ENCODE measurements at places on chromosomes 6 and 20.

DNA sequence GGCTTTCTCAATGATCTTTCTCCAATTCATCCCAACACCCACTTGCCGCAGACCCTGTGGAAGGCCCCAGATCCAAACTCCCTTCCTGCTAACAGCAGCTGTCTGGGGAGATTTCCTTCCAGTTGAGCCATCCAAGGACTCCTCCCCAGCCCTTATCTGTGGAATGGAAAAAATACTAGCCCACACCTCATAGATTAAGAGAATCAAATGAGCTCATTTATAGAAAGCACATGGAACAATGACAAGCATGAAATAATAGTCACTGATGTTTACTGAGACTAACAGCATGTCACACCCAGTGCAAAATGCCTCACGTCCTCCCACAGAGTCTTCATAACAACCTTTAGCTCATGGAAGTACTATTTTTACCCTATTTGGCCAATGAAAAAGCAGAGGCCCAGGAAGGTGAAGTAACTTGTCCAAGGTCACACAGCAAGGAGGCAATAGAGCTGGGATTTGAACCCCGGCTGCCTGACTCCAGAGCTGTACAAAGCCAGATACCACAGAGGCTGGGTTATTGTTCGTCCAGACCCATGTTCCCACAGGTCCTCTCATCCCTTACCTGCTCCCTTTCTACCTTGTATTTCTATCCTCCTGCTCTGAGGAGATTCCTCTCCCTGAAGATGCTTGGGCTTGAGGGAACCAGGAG is 23.4 kb upstream of the PTGIS start:
- DNase-seq = no peak

GRCh38 chr20:8399947-8400346 is 267.9 kb downstream of the PLCB1 start:
- DNase-seq = no peak

- DNase-seq = no peak
Measured at GRCh38 chr6:105911106-105911629, 175.0 kb upstream of the PRDM1 start.

DNA sequence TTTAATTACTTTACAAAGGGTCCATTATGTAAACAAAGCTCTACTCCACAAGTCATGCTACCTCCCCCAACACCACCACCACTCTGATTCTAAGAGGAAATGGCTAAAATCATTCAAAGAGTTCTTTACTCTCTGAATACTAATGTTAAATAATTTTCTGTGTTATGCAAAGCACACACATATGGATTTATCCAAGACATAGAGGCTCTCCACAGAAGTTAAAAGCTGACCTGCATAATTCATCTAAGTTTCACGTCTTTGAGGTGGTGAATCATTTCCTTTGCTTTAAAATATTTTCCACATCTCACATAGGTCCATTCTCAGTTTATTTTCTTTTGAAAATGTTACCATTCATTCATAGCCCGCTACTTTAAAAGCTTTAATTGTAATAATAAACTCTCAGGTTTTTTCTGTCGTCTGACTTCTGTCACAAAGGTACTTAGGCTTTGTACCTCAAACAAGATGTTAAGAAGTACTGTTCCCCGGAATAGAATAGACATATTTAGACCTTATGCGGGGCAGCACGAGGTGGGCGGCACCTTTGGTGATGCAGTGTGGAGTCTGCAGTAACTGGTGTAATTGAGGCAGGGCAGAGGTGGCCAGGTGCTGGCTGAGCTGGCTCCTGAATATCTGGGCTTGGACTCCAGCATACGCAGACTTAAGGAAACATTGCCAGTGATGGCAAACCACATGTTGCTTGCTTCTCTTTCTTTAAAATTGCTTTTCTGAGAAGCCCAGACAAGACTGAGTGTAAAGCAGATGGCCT is 55.8 kb downstream of the KIF6 start:
- DNase-seq = no peak

- DNase-seq = no peak
Measured at GRCh38 chr6:44060612-44061374, 66.5 kb downstream of the MRPL14 start.

DNA sequence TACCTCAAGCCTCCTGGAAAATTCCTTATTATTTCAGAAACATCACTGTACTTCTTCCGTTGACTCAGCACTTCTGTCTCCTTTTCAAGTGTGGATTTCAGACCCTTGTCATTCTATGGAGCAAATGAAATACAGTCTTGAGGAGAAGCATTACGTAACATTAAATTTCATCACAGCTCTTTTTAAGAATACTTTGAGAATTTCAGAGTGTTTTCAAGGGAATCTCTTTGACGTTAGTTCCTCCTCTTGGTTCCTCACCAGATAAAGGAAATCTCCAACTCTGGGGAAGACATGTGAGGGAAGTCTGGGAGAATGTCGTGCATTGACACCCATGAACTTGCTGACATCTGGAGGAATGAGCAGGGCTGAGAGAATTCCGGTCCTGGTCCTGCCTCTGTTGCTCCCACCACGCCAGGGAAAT is 32.3 kb downstream of the UST start:
- DNase-seq = no peak

DNA sequence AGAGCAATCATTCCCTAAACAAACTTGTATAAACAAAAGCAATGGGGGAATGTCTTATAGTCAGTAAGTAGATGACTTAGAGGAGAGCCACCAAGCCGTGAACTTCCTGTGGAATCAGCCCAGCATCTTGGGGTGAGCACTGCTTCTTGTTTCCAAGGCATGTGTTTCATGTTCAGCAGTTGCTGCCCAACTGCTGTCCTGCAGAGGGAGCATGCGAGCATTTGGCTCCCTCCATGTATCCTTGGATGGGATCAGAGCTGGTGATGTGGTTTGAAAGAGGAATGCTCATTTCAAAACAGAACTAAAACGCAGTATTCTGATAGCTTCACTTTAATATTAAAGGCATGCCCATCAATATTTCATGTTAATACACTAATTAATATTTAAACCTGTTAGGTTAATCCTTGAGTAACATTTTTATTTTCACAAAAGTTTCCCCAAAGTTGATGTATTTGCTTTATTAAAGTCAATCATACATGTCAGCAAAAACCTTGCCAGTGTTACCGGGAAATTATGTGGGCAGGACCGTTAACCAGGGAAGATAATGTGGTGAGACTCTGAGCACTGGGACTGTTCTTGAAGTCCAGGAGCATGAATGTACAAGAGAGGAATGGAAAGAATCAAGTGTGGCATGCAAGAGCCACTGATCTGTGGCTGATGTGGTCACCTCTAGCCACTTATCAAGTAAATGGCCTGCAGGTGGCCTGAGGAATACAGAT is 172.1 kb upstream of the GGTLC1 start:
- DNase-seq = no peak

- DNase-seq = no peak
Measured at GRCh38 chr20:46520976-46521579, 7.7 kb upstream of the ZNF334 start.

- no peak for DNase-seq
Measured at GRCh38 chr6:150235218-150235617, 92.4 kb downstream of the PPP1R14C start.

- DNase-seq = no peak
Measured at GRCh38 chr6:42436825-42437224, 14.9 kb downstream of the TRERF1 start.

- no peak for DNase-seq
Measured at GRCh38 chr20:57277398-57278105, 11.1 kb upstream of the BMP7 start.

DNA sequence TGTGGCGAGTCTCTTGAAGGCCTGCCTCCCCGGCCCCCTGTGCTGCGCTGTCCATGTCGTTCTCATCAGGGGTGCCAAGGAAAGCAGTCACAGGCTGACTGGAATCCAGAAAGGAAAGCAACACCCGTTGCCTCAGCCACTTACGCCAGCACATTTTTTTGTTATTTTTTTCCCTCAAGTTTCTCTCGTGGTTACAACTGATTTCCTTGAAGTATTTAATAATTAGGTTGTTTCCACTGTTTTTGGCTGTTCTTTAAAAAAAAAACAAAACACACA is 17.9 kb upstream of the SLC22A1 start:
- no peak for DNase-seq

- DNase-seq = no peak
Measured at GRCh38 chr6:25750906-25751305, 3.6 kb upstream of the SLC17A4 start.

GRCh38 chr6:21051777-21052176 is 517.5 kb downstream of the CDKAL1 start:
- DNase-seq = no peak

- no peak for DNase-seq
Measured at GRCh38 chr6:4550227-4550597, 226.0 kb upstream of the CDYL start.

DNA sequence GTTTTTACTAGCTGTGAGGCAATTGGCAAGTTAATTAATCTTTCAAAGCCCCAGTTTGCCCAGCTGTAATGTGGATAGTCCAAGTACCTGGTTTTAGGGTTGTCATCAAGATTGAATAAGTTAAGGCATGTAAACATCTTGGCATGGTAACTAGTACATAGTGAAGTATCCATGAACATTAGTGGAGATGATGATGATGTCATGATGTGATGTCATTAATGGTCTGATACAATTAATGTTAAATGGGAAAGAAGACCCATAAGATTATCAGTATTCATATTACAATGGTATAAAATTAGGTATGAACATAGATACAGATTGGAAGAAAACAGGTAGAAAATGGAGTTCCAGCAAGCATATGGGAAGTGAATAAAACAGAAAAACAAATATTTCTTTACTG is 5.3 kb downstream of the EPB41L1 start:
- no peak for DNase-seq

DNA sequence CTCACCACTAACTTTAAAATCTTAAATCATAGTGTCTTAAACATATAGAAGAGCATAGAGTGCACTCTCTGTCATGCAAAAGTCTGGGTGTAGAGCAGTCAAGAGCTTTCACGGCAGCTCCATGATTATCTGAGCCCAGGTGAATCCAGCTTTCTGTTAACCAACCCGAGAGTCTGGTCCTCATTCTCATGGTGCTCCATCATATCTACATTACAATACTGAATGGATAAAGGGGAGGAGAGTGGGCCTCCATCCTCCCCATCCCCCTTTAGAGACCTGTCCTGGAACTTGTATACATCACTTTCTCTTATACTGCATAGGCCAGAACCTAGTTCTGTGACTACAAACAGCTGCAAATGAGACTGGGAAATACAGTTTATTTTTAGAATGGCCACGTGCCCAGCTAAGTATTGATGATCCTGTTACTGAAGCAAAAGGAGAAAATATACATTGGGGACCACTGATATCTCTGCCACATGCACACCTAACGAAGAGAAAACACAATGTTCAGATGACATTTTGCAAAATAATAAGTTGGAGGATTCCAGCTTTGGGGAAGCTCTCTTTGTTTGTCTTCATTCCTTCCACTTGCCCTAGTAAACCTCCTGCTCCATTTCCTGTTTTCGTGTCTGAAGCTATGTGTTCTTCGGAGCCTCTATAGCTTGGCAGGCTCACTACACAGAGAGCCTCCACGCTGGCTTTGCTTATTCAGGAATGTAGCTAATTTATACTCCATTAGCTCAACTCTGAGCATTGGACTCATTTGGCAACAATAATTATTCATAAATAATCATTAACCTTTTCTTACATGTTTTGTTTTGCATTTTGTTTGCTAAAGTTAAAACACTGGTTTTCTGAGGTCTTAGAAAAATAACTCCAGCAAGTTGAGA is 110.1 kb downstream of the IYD start:
- DNase-seq = no peak

- DNase-seq = no peak
Measured at GRCh38 chr20:4435225-4435624, 286.5 kb upstream of the PRND start.

- DNase-seq = no peak
Measured at GRCh38 chr6:91718198-91718597, 1131.3 kb upstream of the MAP3K7 start.

GRCh38 chr6:168413018-168413720 is 27.8 kb upstream of the SMOC2 start:
- no peak for DNase-seq

DNA sequence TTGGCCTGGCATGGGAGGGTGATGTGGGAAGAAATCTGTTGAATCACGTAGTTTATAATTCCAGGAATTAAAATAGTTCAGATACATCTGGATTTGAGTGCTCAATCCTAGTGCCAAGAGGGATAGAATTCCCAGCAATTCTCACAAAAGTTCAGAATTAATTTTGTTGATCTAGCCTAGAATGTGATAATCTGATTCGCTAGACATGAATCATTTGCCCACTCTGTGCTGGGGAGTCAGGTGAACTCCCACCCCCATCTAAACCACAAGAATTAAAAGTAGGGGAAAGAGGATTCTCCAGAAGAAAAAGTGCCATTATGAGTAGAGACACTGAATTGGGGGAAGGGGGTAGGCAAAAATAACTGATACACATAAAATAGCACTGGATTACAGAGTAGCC is 85.0 kb downstream of the LIN28B start:
- DNase-seq = no peak

GRCh38 chr6:96626759-96627364 is 63.9 kb downstream of the FHL5 start:
- DNase-seq = no peak

- no peak for DNase-seq
Measured at GRCh38 chr20:50314678-50315335, 124.2 kb downstream of the CEBPB start.

DNA sequence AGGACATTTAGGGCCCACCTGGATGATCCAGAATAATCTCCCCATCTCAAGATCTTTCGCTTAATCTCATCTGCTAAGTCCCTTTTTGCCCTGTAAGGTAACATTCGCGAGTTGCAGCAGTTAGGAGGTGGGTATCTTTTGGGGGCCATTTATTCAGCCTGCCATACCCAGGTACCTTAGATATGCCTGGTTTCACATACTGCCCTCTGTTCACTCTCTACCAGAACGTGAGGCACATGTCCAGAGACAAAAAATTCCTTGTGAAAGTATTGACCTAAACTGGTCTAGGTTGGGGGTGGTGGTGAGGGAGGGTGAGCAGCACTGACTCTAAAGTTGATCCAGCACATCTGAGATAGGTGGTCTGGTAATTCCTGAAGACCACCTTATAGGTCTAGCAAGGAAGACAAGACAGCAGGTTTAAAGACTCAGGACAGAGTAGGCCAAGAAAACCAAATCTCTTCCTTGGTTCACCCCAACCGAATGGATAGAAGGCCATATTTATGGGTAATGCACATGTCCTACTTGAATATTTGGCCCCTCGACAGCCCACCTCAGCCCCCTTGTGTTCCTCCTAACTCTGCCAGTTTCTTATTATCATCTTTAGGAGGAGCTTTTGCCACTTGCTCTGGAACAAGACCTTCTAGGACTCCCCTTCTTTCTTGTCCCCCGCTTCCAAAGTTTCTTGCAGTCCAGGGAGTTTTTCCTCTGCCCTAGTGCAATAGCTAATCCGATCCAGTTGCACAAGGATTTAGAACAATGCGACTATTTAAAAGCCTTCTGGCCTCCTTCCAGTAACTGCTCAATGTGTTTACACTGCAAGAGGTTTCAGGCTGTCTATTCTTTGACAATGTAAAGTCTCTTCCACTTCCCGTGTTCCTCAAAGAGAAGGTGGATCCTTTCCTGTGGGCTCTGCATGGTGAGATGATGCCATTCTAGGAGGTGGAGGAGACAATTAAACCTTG is 213.0 kb upstream of the LAMP5 start:
- no peak for DNase-seq

DNA sequence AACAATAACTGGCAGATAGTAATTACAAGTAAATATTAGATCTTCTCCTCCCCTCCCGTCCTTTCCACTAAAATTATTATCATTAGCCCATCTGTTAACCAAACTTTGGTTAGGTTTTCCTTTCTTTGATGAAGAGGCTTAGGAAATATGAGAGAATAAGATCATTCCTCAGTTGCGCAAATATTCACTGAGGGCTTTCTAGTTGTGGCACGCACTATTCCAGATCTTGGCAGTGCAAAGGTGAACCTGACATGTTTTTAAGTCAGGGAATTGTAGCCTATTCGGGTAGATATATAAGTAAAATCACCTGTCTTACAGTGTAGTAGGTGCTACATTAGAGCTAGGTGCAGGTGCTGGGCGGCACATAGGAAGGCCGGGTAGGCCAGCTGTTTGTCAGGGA is 31.1 kb downstream of the RNF217 start:
- no peak for DNase-seq

Data from cortex of kidney (tissue), 1 donor.